ENCODE measurements at places on chromosomes 7 and 10.

DNA sequence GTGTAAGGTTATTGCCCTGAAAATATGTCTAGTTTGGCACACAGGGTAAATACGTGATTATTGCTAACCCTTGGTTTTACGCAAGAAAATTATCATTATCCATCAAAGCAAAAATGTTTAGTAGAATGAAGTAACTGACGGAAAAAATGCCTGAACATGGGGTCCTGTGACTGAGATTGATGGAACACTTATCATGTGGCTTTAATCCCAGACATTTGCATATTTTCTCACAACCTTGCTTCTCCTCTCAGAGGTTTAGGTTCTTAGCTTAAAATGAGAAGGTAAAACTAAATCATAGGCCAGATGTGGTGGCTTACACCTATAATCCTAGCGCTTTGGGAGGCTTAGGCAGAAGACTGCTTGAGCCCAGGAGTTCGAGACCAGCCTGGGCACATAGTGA, 1010.7 kb downstream of the LRMDA start:
- no peak for DNase-seq

- no peak for DNase-seq
These were observed 102.6 kb upstream of the TBX20 start for GRCh38 chr7:35356495-35356894.

DNA sequence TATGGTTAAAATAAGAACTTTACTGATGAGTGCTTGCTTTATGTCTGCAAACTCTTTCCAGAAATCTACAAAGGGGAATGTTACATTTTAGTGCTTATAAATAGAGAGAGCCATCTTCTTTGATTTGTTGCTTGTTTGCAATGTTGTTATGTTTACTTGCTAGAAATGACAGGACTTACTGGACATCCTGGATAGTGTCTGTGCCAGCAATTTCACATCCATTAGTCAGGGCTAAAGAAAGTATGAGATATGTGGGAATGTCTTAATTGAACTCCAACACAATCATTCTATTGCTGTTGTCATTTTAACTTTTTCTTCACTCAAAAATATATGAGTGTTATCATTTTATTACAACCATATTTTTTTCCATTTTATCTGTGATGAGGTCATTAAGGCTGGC, 453.2 kb downstream of the TNS3 start:
- no peak for DNase-seq

GRCh38 chr7:41915871-41916270, 213.0 kb upstream of the INHBA start:
- peak; percentile 70 for DNase-seq

- peak; percentile 40 for DNase-seq
These were observed 25.6 kb downstream of the TM9SF3 start for GRCh38 chr10:96560966-96561887.

GRCh38 chr7:43328785-43329380, 216.4 kb downstream of the HECW1 start:
- DNase-seq: no peak

DNA sequence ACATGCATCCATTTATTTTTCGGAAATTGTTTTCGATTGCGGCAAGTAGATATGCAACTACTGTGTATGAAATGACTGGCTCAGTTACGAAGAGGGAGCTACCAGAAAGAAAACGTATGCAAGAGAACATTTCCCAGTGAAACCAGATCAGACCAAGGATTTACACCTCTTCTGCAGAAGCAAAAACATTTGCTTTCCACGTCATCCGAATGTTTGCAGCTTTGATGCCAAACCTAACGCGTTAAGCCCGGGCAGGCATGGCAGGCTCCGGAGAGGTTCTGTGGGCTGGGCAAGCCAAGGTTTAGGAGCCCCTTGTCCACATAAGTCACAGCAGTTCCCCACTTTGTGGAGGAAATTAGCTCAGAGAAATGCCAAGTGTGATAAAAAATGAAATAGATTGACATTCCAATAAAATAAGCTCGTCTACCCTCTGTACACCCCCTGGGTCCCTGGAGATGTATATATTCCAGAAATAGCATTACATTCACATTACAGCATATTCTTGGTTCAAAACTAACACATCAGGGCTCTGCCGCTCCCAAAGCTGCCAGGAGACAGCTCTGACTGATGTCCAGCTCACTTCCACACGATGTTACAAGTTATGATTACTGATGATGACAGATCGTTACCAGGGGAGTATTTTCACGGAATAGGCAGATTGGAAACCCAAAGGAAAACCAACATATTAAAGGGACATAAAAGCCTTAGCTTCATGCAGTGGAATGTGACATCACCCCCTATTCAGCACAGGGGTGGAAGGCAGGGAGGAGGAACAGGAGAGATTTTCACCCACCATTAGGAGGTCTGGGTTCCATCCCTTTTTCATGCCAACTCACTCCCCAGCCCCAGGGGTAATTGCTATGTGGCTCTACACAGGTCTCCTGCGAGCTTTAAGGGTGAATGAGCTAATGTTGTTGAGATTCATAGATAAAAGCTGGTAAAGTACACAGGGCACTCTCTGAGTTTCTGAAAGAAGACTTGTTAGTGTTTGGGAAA, 81.5 kb downstream of the LYZL1 start:
- peak; percentile 36 for DNase-seq

DNA sequence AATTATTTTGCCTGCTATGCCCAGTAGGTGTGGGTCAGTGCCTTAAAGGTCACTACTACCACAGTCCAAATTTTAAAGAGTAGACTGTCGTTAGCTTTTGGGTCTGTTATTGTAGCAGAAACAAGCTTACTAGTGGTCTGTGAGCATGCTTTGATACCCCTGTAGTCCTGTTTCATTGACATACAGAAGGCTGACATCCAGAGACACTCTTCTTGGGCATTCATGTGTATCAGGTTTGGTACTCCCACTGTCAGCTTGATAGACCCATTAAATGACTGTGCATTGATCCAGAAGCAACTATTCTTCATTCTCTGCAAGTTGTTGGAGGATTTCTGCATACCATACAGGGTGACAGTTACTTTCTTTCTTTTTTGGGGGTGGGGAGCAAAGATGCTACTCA, 884.4 kb upstream of the CELF2 start:
- DNase-seq: no peak

GRCh38 chr7:3495530-3495929, 194.5 kb downstream of the SDK1 start:
- DNase-seq: no peak

DNA sequence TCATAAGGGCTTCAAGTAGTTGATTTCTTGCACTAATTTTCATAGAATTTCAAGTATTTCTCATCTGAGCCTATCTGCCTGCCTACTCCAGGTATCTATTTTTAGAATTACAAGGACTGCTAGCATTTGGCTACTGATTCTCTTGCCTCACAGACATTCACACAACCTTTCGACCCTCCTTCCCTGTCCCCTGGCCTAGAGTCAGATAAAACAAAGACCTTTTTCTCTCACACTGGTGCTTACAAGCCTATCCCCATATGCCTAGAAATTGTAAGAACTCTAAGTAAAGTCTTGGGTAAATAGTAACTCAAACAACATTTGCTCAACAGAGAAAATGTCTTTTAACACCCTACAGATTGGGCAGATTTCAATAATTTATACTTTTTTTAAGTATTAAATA, 6.3 kb downstream of the GPAM start:
- no peak for DNase-seq

DNA sequence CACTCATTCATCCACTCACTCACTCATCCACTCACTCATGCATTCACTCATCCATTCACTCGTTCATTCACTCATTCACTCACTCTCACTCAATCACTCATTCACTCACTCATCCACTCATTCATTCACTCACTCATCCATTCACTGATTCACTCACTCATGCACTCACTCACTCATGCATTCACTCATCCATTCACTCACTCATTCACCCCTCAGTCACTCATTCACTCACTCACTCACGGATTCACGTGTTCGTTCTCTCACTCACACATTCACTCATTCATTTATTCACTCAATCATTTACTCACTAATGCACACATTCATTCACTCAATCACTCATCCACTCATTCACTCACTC, 73.4 kb downstream of the CARD11 start:
- DNase-seq: no peak

GRCh38 chr10:5404208-5405041, at the start of gene TUBAL3:
TSS of gene TUBAL3 (minus strand) at chr10:5404828. CDS start at chr10:5404792, 36 bp downstream.
- DNase-seq: peak; percentile 7

DNA sequence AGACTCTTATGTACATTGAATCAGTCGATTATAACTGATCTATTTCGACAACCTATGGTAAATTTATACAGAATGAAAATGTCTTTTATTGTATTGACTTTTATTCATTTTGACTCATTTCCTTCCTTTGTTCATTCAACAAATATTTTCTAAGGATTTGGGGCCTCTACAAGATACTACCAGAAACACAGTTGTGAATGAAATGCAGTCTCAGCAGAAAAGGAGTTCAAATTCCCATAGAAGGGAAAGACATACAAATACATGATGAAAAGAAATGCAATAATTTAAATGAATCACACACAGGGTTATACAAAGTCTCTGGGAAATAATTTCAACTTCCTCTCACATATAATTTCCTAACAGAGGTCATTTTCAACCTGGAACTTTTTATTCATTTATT, 134.0 kb upstream of the SEMA3A start:
- DNase-seq: peak; percentile 61

- DNase-seq: no peak
These were observed 154.2 kb downstream of the EGFR start for GRCh38 chr7:55172881-55173609.

- DNase-seq: no peak
These were observed 86.3 kb downstream of the GPR158 start for GRCh38 chr10:25261110-25261509.

GRCh38 chr7:36904802-36905201, 180.5 kb upstream of the AOAH start:
- no peak for DNase-seq

- no peak for DNase-seq
These were observed 13.5 kb downstream of the CHST15 start for GRCh38 chr10:124079864-124080263.

- peak; percentile 65 for DNase-seq
These were observed 173.5 kb downstream of the KCNMA1 start for GRCh38 chr10:77463967-77464745.

DNA sequence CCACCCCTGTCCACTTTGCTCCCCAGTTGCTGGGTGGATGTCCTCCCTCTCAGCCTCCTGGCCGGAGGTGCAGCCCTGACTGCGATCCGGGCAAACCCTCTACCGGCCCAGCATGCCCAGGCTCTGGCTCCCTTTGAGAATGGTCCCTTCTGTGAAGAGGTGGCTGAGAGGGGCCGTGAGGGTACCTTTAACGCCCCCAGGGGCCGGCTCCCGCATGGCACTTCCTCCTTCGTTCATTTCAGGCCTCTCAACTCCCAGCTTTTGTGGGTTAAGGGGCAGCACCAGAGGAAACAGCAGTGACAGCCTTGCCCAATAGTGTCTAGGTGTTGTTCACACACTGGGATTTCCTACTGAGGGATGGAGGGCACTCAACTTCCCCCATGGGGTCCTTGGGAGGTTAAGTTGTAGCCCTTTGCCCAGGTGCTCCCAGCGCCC, 33.2 kb upstream of the HABP2 start:
- no peak for DNase-seq

DNA sequence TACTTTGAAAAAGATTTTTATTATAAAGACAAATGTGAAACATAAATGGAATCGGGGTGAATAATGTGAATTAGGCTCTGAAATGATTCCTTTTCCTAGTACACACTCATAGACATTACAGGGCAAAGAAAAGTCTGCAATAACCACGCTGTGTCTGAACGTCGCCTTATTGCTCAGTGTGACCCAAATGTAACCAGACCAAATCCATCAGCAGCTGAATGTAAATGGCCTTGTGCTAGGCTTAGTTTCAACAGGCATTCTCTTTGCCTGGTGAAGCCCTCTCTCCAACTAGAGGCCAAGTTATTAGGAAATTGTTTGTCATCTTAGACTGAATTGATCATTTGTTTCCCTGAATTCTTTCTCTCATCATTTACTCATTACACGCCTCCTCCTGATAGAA, 225.5 kb downstream of the CHCHD3 start:
- DNase-seq: no peak

- no peak for DNase-seq
These were observed 97.8 kb upstream of the EEPD1 start for GRCh38 chr7:36055207-36055606.

GRCh38 chr7:111788286-111789047, 226.2 kb upstream of the IMMP2L start:
- no peak for DNase-seq

DNA sequence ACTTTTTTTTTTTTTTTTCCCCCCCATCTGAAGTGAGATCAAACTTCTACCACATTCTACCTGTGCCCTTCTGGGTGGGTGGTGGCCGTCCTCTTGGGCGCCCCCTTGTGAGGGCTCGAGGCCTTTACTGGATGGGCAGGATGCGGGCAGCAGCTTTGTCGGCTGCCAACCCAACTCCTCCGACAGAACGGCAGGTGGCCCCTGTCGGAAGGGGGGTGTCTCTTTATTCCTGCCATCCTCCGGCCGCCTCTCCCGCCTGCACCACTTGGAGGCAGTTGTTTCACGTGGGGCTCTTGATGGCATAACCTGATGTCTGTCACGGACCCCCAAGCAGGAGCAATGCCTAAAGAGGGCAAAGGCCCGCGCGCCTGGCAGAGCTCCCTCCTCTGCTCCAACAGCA, 31.0 kb downstream of the AMZ1 start:
- peak; percentile 25 for DNase-seq

DNA sequence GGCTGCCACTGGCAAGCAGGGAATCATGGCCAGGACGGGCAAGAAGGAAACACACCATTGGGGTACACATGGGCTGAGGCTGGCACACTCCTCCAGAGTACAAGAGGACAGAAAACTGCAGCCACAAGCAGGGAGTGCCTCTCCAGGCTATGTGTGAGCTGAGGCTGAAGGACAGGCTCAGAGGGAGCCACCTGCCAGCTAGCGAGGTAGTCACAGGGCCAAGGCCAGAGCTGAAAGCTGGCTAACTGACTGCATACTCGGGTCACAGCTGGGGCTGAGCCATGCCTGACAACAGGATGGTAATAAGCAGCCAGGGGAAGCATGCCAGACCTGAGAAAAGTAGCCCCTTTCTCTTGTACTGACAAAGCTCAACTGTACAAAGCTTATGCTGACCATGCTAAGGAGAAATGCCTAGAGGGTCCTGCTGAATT, 52.0 kb downstream of the KIF5B start:
- DNase-seq: no peak

- DNase-seq: no peak
These were observed 31.9 kb downstream of the FKBP6 start for GRCh38 chr7:73359746-73360375.

DNA sequence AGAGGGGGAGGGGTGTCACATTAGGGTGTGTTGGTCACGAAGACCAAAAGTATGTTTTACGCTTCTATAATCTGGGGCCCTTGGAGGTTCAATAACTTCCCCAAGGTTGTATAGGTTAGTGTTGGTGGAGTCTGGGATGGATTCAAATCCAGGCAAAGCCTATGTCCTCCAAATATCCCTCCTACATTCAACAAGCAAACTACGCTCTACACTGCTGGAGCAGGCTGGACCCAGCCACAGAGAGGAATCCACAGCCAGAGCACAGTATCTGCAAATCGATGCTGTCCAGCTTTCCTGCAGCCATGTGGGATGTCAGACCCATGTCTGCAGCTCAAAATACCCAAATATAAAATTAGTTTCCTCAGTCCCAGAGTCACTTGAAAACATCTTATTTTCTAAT, 198.0 kb downstream of the COBL start:
- DNase-seq: no peak

Measured in PC-3 (cell line).